ENCODE measurements at places on chromosomes 7 and 10.

DNA sequence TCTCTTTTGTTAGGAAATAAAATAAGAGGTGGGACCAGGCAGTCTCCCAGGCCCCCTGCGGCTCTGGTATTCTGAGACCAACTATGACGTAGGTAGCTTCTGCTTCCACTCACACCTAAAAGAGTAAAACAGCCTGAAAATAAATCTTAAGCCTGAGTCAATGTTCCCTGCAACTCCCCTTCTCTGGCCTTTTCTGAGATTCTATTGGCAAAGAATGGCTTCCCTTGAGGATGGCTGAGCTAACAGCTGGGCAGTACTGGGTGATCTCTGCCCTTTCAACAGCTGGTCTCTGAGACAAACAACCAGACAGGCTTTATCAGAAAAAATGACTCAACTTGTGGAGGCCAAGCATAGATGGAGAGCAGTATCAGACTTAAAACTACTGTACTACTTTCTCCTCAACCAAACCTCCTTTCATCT, 58.7 kb downstream of the CREB3L2 start:
- no peak for DNase-seq

GRCh38 chr7:9148687-9149086, 715.3 kb downstream of the NXPH1 start:
- no peak for DNase-seq

- DNase-seq = no peak
These were observed 557.5 kb downstream of the SH2D4B start for GRCh38 chr10:81095238-81095637.

DNA sequence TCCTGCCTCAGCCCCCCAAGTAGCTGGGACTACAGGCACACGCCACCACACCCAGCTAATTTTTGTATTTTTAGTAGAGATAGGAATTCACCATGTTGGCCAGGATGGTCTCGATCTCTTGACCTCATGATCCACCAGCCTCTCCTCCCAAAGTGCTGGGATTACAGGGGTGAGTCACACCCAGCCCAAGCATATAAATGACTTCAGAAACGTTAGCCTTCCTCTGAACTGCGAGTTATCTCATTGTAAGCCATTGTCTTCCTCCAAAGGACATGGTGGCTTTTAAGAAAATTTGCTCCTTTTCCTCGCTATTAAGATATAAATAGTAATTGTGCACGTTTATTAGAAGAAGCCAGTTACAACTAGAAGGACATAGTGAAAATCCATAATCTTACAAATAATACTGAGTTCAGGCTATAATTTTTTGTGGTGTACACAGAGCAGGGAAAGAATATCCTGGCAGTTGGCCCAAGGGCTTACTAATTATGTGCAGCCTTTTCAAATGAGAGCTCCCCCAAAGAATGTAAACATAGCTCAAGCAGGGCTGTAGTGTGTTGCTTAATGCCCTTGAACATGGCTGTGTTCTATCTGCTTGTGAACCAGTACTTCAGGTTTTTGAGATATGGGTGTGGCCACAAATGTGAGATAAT, 495.8 kb downstream of the PARD3 start:
- no peak for DNase-seq

DNA sequence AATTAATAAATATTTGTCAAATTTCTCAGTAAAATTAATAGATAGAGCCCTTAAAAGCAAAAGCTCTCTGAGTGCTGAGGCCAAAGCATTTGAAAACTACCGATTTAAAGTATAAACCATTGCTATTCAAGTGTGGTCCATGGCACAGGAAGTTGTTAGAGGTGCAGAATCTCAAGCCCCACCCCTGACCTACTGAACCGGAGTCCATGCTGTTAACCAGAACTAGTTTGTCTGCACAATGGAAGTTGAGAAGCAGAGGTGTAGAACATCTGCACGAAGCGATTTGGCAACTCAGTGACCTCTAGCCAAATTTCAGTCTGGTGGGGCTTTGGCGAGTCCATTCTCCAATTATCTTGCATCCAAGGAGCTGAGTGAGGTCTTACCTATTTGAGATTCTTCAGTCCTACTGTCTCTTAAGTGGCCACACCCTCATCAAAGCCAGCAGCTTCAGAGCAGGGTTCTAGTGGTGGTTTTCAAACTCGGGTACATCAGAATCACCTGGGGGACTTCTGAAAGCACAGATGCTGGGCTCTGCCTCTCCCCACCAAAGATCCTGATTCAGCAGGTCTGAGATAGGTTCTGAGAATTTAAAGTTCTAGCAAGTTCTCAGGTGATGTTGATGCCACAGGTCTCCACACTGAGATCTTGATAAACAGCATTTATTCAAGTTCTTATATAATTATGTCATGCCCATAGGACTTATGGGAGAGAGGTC, 96.8 kb upstream of the SAMD8 start:
- no peak for DNase-seq
